Subcutaneous preadipocyte (primary cell): ENCODE measurements at places on chromosomes 6 and 20. TPM values are rescaled to one million over a fixed set of nuclear protein-coding genes. Genes with fewer than 3 reads are reported as not detected.

SUMO4 gene
- 1.8 and 2.7 TPM in 2 replicates for total RNA-seq

ATP5F1E gene
- total RNA-seq = 16.2 and 23.1 TPM in 2 replicates

TBX18 gene
- 30.9 and 57.7 TPM in 2 replicates for total RNA-seq

TINAG gene
- total RNA-seq = not detected in 2 replicates

MYB gene
- total RNA-seq = under 0.01 TPM in 2 replicates

CGAS gene
- total RNA-seq = 3.3 and 10.9 TPM in 2 replicates

BMP7 gene
- total RNA-seq = not detected in 2 replicates

CGA gene
- total RNA-seq = not detected in 2 replicates
